Breast epithelium (tissue), 4 donors: ENCODE measurements at places on chromosomes 12 and 14. TPM values are rescaled to one million over a fixed set of nuclear protein-coding genes. Genes with fewer than 3 reads are reported as not detected.

TAS2R30 gene
- total RNA-seq, result 8.6 TPM

DNA sequence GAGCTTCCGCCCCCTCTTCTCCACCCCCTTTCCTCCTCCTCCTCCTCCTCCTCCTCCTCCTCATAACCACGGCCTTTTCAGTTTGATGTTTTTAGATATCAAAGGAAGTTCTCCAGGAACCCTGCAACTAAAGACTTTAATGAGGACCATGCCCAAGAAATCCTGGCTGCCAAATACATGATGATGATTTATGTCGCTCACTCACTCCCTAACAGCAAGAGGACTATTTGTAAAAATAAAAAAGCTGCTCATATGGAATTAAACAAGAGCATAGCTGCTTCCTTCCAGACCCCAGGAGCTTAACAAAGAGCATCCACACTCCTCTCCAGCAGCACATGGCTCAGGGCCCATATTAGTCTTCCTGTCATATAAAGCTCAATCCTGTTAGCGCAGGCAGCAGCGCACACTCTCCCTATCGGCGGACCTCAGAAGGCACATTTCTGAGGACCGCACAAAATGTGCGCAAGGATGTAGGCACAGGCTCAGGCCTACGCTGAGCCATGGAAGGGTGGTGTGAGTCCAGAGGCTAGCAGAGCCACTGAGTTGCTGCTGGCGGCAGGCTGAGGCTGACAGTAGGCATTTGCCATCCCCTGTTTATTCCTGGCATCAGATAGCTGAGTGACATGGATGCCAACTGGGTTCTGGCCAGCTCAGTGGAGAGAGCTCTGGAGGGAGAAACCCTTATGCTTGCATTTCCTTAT is 232.8 kb downstream of the MSRB3 start:
- no peaks in the 10 kb centered on the region for H3K4me1 ChIP-seq
- DNase-seq, result peak; percentile 69
- H3K36me3 ChIP-seq, result no peaks in the 10 kb centered on the region
- no peaks in the 10 kb centered on the region for H3K27me3 ChIP-seq
- H3K4me3 ChIP-seq, result no peak overlapping the region

CDK4 gene
- 105 TPM for total RNA-seq

C14orf39 gene
- total RNA-seq, result 0.33 TPM

DNA sequence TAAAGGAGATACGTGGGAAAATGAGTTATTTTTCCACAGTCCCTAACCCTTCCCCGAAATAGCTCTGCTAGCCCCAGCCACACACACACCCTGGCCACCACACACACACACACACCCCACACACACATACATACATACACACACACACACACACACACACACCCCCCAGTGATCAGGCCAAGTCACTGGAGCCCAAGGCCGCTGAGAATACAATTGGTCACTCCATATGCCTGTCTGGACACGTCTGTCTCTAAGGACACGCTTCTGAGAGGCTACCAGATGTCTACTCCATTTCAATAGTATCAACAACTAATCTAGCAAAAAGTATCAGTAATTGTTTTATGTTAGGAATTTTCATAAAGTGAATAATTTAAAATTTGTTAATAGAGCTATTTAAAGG is 13.0 kb upstream of the DIABLO start:
- no peaks in the 10 kb centered on the region for H3K36me3 ChIP-seq
- no peaks in the 10 kb centered on the region for H3K27me3 ChIP-seq
- no peaks in the 10 kb centered on the region for H3K4me1 ChIP-seq

- H3K27ac ChIP-seq, result no peak overlapping the region
- no peak for DNase-seq
- no peaks in the 10 kb centered on the region for H3K36me3 ChIP-seq
- no peaks in the 10 kb centered on the region for H3K27me3 ChIP-seq
- no peak overlapping the region for H3K4me3 ChIP-seq
- no peaks in the 10 kb centered on the region for H3K4me1 ChIP-seq
These were observed 86.6 kb downstream of the PHLDA1 start for GRCh38 chr12:75944905-75945432.

DNA sequence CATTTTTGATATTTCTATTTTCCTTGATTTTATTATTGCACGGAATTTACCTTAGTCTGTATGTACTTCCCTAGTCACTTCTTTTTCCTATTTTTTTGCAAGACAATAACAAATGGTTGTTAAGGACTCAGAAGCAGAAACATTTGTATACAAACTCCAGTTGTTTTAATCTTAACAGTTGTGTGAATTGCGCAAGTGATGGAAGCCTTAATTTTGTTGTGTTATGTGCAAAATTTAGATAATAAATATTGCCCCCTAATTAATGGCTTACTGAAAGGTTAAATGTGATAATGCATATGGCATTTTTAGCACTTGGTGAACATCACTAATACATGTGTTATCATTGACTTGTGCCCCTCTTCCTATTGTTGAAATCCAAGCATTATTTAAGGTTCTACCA is 82.0 kb downstream of the MGAT4C start:
- H3K27ac ChIP-seq, result no peak overlapping the region
- H3K36me3 ChIP-seq, result peaks cover 4% of the 10 kb centered on the region
- no peak overlapping the region for H3K4me3 ChIP-seq
- DNase-seq, result no peak
- no peaks in the 10 kb centered on the region for H3K4me1 ChIP-seq
- no peaks in the 10 kb centered on the region for H3K27me3 ChIP-seq

IL26 gene
- not detected for total RNA-seq

GRCh38 chr12:43758247-43758727 is 303 bp downstream of the PUS7L start:
- H3K4me1 ChIP-seq, result no peaks in the 10 kb centered on the region
- no peaks in the 10 kb centered on the region for H3K36me3 ChIP-seq
- no peaks in the 10 kb centered on the region for H3K27me3 ChIP-seq
- H3K4me3 ChIP-seq, result peak overlapping the region; percentile 73
- peak overlapping the region; percentile 88 for H3K27ac ChIP-seq

KRT72 gene
- total RNA-seq, result not detected

CARMIL3 gene
- total RNA-seq, result 0.16 TPM

DNA sequence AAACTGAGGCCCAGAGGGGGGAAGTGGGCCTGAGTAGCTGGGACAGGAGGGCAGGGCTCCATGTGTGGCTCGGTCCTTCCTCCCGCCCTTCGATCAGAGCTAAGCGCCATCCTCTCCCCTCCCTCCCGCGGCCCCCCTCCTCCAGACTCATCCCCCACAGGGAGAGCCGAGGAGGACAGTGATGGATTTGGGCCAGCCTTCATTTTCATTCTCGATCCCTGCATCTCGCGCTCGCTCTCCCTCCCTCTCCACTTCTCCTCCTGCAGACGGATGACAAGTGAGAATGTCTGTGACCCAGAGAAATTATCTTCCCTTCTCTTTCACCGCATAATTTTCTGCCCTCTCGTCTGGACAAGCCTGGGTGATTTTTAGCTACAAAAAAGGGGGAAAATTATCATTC is 183.3 kb downstream of the RBM19 start:
- no peak overlapping the region for H3K27ac ChIP-seq
- H3K4me3 ChIP-seq, result no peak overlapping the region
- H3K27me3 ChIP-seq, result peaks cover 55% of the 10 kb centered on the region
- no peak for DNase-seq

CACNB3 gene
- 10.8 TPM for total RNA-seq

DNA sequence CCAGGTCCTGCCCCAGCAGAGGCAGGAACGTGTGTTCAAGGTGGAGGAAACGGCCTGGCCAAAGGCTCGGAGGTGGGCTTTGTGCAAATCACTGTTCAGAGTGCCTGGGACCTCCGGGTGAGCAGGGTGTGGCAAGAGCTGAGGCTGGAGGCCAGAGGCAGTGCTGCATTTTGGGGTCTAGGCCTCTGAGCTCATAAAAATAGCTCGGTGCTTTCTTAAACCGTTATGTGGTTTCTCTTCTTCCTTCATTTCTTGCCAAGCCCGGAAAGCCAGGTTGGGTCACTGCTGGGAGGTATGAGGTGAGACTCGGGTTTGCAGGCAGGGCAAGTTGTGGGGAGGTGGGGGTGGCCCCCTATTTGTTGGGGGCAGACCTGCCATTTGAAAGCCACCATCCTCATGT is 178.8 kb upstream of the MYL2 start:
- no peaks in the 10 kb centered on the region for H3K4me1 ChIP-seq
- no peaks in the 10 kb centered on the region for H3K36me3 ChIP-seq
- no peak overlapping the region for H3K27ac ChIP-seq
- H3K27me3 ChIP-seq, result no peaks in the 10 kb centered on the region

DNA sequence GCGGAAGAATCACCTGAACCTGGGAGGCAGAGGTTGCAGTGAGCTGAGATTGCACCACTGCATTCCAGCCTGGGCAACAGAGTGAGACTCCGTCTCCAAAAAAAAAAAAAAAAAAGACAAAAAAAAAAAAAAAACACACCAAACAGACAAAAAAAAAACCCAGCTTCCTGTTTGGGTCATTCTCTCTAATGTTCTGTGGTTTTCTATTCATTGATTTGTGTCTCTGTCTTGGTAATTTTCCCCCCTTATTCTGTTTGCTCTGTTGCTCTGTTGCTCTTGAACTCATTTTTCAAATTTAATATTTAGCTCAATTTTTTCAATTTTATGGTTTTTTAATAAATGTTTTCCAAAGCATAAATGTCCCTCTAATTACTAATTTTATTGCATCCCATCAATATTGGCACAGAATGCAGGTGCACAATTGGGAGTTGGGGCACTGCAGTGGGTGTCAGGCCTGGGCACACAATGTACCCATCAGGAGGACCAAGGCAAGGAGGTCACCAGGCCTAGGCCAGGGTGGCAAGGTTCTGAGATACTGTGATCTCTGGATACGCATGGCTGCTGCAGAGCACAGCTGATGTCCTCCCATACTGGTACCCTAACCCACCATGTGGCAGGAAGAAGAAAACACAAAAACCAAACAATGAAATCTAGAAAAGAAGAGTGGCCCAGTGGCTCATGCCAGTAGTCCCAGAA is 8.0 kb upstream of the GNPTAB start:
- H3K36me3 ChIP-seq, result no peaks in the 10 kb centered on the region
- H3K27ac ChIP-seq, result no peak overlapping the region
- H3K4me1 ChIP-seq, result no peaks in the 10 kb centered on the region
- DNase-seq, result no peak
- no peak overlapping the region for H3K4me3 ChIP-seq

GRCh38 chr12:638953-639557 is 24.2 kb downstream of the NINJ2 start:
- H3K4me3 ChIP-seq, result no peak overlapping the region
- no peak for DNase-seq
- H3K36me3 ChIP-seq, result no peaks in the 10 kb centered on the region
- no peak overlapping the region for H3K27ac ChIP-seq
- H3K27me3 ChIP-seq, result no peaks in the 10 kb centered on the region

BAZ2A gene
- 81.0 TPM for total RNA-seq

DNA sequence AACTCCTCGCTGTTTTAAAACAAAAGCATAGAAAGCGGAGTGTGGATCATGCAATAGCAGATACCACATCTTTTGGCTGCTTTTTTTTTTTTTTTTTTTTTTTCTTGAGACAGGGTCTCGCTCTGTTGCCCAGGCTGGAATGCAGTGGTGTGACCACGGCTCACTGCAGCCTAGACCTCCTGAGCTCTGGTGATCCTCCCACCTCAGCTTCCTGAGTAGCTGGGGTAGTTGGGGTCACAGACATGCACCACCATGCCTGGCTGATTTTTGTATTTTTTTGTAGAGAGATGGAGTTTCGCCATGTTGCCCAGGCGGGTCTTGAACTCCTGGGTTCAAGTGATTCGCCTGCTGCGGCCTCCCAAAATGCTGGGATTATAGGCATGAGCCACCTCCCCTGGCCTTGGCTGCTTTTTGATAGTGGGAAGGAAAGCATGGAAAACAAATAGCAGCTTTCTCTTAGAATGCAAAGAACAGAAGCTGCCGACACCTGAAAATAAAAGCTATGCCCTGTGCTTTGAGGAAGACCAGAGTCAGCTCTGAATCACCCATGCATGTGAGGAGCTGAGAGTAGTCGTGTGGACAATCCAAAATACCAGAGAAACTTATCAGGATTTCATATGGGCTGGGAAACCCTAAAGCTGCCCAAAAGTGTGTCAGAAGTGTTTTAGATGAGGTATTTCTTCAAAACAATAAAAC is 3.6 kb upstream of the ELK3 start:
- no peaks in the 10 kb centered on the region for H3K36me3 ChIP-seq
- H3K4me3 ChIP-seq, result no peak overlapping the region
- H3K4me1 ChIP-seq, result no peaks in the 10 kb centered on the region
- H3K27me3 ChIP-seq, result no peaks in the 10 kb centered on the region
- no peak overlapping the region for H3K27ac ChIP-seq

DNA sequence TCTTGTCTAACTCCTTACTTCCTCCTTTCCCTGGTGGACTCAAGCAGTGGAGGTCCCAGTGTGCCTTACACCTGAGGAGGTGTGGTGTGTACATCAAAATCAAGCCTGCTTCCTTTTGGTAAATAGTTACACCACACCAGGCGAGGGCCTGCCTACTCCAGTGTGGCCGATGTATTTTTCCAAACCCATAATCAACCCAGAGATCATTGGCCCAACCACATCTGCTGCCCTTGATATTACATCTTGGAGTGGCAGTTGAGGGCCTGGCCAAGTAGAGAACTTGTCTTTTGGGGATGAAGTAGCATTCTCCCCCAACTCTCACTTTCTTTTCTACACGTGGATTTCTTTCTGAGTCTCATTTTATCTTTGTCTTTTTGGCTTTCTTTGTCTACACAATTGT is 187.4 kb downstream of the EFCAB11 start:
- no peak overlapping the region for H3K4me3 ChIP-seq
- DNase-seq, result no peak
- H3K27ac ChIP-seq, result no peak overlapping the region
- no peaks in the 10 kb centered on the region for H3K36me3 ChIP-seq
- H3K4me1 ChIP-seq, result no peaks in the 10 kb centered on the region

DNA sequence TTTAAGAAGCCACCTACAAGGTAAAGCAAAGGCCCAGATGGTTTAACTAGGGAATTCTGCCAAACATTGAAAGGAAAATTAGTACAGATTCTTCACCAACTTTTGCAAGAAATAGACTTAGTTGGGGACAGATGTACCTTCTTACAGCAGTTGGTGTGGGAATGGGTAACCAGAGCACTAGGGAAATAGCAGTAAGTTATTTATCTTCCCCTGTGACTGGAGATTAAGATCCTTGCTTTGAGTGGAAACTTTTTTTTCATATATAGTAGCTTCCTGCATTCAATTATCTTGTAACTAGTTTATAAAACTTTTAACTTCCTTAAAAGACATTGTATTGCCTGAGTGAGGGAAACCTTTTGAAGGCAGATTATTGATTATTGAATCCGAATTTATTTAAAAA is 44.2 kb downstream of the ARID2 start:
- no peak overlapping the region for H3K27ac ChIP-seq
- no peaks in the 10 kb centered on the region for H3K4me1 ChIP-seq
- H3K27me3 ChIP-seq, result no peaks in the 10 kb centered on the region
- DNase-seq, result no peak
- no peaks in the 10 kb centered on the region for H3K36me3 ChIP-seq

- H3K27me3 ChIP-seq, result no peaks in the 10 kb centered on the region
- H3K4me3 ChIP-seq, result no peak overlapping the region
- DNase-seq, result no peak
- H3K27ac ChIP-seq, result no peak overlapping the region
- H3K4me1 ChIP-seq, result no peaks in the 10 kb centered on the region
- no peaks in the 10 kb centered on the region for H3K36me3 ChIP-seq
These were observed 2.2 kb upstream of the PTGDR start for GRCh38 chr14:52265253-52265652.

GRCh38 chr12:106046301-106046846 is 92.4 kb downstream of the NUAK1 start:
- H3K36me3 ChIP-seq, result no peaks in the 10 kb centered on the region
- H3K27ac ChIP-seq, result no peak overlapping the region
- no peaks in the 10 kb centered on the region for H3K27me3 ChIP-seq
- H3K4me3 ChIP-seq, result no peak overlapping the region
